CD4-positive, alpha-beta T cell (primary cell): ENCODE measurements at places on chromosomes 6 and 20. TPM values are rescaled to one million over a fixed set of nuclear protein-coding genes. Genes with fewer than 3 reads are reported as not detected.
A peak's percentile ranks its signal among the peaks of the same experiment; 100 is the strongest.

- H3K27me3 ChIP-seq: no peaks in the 10 kb centered on the region
- peaks cover 6% of the 10 kb centered on the region for H3K36me3 ChIP-seq
- H3K27ac ChIP-seq: no peak overlapping the region
- DNase-seq: no peak
- no peak overlapping the region for H3K4me3 ChIP-seq
Observed at GRCh38 chr6:125802383-125802782, 11.6 kb downstream of the NCOA7 start.

GRCh38 chr6:11392778-11393507 lies 144.6 kb upstream of the TMEM170B start:
- no peak overlapping the region for H3K4me3 ChIP-seq
- DNase-seq: no peak
- no peaks in the 10 kb centered on the region for H3K4me1 ChIP-seq
- H3K36me3 ChIP-seq: no peaks in the 10 kb centered on the region
- no peak overlapping the region for H3K27ac ChIP-seq

DNA sequence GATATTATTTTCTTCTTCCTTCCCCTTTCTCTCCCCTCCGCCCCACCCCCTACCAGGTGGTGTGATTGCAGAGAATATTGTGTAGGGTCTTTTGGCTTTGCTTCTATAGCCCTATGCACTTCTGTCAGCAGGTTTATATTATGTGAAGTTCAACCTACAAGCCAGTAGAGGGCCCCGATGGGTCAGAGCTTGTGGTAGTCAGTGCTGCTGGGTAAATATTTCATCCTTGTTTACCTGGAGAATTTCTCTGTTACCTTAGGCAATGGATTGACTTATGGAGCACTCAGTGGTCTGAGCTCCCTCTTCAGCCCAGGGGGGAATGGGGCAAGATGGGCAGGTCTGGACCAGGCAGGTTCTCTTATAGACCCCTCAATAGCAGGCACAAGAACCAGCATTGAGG lies 720.9 kb downstream of the GRIK2 start:
- H3K4me3 ChIP-seq: no peak overlapping the region
- H3K4me1 ChIP-seq: no peaks in the 10 kb centered on the region
- H3K27me3 ChIP-seq: no peaks in the 10 kb centered on the region
- no peak overlapping the region for H3K27ac ChIP-seq

- DNase-seq: no peak
- no peak overlapping the region for H3K4me3 ChIP-seq
- H3K27me3 ChIP-seq: no peaks in the 10 kb centered on the region
- H3K27ac ChIP-seq: no peak overlapping the region
- H3K4me1 ChIP-seq: peaks cover 5% of the 10 kb centered on the region
Observed at GRCh38 chr6:5439749-5440148, 178.4 kb downstream of the FARS2 start.

- DNase-seq: no peak
- peaks cover under 1% of the 10 kb centered on the region for H3K27me3 ChIP-seq
- no peaks in the 10 kb centered on the region for H3K4me1 ChIP-seq
Observed at GRCh38 chr6:52161689-52162438, 24.3 kb upstream of the IL17A start.

GRCh38 chr6:35292494-35292893 lies 5.1 kb upstream of the DEF6 start:
- no peak overlapping the region for H3K27ac ChIP-seq
- H3K36me3 ChIP-seq: peaks cover 86% of the 10 kb centered on the region
- DNase-seq: no peak
- peaks cover 15% of the 10 kb centered on the region for H3K4me1 ChIP-seq
- no peaks in the 10 kb centered on the region for H3K27me3 ChIP-seq

DNA sequence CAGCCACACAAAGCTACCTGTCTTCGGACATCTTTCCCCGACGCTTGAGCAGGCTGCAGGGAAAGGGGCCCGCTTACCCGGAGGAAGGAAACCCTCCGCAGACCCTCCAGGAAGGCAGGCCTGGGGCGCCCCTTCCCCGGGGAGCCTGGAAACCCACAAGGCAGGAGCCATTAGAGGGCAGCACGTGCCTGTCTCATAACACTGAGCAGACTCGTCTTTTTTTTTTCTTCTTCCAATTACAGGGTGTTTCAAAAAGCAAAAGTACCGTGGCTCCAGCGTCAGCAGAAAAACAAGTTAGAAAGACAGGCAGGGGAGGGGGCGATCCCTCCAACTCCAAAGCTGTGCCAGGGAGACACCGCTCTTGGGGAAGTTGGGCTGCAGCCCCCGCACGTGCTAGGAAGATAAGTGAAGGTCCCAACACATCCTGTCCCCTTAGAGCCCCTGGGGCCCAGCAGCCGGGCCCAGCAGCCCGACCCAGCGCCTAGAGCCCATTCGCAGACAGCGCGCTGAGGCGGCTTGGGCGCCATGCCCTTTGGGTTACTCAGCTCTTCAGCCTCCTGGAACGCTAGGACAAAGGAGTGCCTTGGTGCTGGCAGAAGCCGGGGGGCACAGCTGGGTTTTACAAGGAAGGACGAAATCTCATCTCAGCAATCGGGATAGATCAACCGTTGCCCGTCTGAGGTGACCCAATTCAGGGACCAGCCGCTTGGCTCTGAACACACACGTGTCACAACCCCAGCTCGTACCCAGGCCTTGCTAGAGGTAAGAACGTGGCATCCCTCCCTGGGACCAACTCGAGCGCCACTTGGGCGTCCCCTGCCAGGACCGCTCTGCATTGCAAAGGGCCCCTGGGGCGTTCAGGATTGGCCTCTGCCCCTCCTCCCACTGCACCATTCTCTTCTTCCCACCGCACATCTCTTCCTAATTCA lies 136.3 kb downstream of the LY86 start:
- no peaks in the 10 kb centered on the region for H3K27me3 ChIP-seq
- peak overlapping the region; percentile 30 for H3K4me3 ChIP-seq
- DNase-seq: peak; percentile 50
- no peak overlapping the region for H3K27ac ChIP-seq

GRCh38 chr6:54431466-54431865 lies 123.2 kb downstream of the TINAG start:
- no peak overlapping the region for H3K4me3 ChIP-seq
- no peaks in the 10 kb centered on the region for H3K36me3 ChIP-seq
- DNase-seq: no peak
- no peaks in the 10 kb centered on the region for H3K27me3 ChIP-seq
- no peak overlapping the region for H3K27ac ChIP-seq
- H3K4me1 ChIP-seq: no peaks in the 10 kb centered on the region

DNA sequence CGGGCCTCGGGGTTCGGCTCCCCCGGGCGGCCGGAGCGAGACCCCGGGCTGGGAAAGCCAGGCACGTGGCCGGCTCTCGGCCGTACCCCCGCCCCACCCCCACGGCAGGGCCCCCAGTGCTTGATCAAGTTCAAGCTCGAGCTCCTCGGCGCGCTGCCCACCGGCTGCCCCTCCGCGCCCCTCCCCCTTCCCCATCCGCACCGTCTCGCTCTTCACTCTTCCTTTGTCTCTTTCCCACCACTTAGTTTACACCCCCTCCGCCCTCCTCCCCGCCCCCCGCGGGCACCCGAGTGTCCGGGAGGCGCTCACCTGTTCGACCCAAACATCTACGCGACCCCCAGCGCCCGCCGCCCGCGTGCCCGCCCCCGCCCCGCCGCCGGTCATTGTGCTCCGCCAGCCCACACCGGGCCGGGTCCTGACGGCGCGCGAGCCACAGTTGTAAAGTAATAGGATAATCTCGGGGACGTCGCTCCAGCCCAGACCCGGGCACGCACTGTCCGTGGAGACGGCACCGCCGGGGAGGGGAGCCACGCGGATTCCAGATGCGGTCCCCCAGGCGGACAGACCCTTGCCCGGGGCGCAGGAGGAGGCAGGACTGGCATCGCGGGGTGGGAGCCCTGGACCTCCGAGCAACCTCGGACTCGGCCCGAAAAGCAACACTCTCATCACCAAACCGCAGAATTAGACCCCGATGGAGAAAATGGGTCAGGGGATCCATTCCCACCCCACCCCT lies 100.7 kb downstream of the NOL4L start:
- DNase-seq: peak; percentile 32
- H3K4me1 ChIP-seq: peaks cover 60% of the 10 kb centered on the region
- H3K4me3 ChIP-seq: peak overlapping the region; percentile 75

DNA sequence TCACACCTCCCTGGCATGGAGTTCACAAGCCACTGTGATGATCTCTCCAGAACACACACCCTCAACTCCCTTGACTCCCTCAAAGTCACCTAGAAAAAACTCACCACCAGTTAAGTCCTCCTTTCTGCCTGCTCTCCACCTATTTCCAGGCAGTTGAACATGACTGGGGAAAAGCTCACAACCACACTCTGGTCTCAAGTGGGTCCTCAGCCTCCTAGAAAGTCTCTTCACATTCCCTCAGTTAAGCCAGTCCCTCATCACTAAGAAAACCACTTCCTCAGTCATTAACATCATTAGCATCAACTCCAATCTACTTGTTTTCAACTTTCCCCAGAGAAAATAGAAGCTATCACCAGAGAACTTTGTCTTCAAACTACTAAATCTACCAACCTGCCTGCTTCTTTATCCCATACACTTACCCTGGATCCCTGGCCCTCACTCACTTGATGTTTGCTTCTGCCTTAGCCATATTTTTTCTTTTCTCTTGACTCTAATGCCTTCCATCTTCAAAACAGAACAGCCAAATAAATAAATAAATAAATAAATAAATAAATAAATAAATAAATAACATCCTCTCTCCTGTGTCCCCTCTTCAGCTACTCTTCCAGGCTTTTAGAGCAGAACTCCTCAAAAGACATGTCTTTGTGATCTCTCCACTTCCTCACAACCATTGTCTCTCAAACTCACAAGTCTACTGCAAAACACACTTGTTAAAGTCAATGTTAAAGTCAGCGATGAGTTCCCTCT lies 742.4 kb upstream of the FLRT3 start:
- no peaks in the 10 kb centered on the region for H3K36me3 ChIP-seq
- no peak for DNase-seq
- no peak overlapping the region for H3K4me3 ChIP-seq
- H3K27me3 ChIP-seq: no peaks in the 10 kb centered on the region
- H3K4me1 ChIP-seq: no peaks in the 10 kb centered on the region

- H3K27ac ChIP-seq: no peak overlapping the region
- no peak overlapping the region for H3K4me3 ChIP-seq
- no peaks in the 10 kb centered on the region for H3K4me1 ChIP-seq
- H3K27me3 ChIP-seq: no peaks in the 10 kb centered on the region
Observed at GRCh38 chr6:143110572-143110971, 49.9 kb downstream of the AIG1 start.

DNA sequence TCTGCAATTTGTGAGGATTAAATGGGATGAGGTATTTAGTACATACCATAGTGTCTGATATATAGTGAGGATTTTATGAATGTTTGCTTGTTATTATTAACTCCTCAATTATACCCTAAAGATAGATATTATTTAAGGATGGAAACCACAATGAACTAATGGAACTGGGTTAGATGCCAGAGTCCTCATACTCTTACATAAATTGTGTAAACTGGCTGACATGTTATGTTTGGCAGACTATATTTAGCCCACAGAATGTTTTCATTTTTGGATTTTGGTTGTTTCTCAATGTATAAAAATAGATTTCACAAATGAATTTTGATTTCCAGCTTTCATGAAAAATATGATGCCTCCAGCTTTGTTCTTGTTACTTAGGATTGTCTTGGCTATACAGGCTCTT lies 37.6 kb downstream of the HTR1B start:
- H3K4me3 ChIP-seq: no peak overlapping the region
- DNase-seq: no peak
- H3K4me1 ChIP-seq: no peaks in the 10 kb centered on the region
- H3K36me3 ChIP-seq: no peaks in the 10 kb centered on the region
- H3K27ac ChIP-seq: no peak overlapping the region

- H3K4me3 ChIP-seq: no peak overlapping the region
- no peaks in the 10 kb centered on the region for H3K4me1 ChIP-seq
- DNase-seq: no peak
- H3K36me3 ChIP-seq: no peaks in the 10 kb centered on the region
Observed at GRCh38 chr6:11833626-11834592, 55.3 kb upstream of the ADTRP start.

- H3K4me1 ChIP-seq: peaks cover 36% of the 10 kb centered on the region
- no peaks in the 10 kb centered on the region for H3K27me3 ChIP-seq
- H3K27ac ChIP-seq: no peak overlapping the region
- DNase-seq: no peak
- H3K4me3 ChIP-seq: no peak overlapping the region
- peaks cover 13% of the 10 kb centered on the region for H3K36me3 ChIP-seq
Observed at GRCh38 chr6:42431356-42431755, 20.4 kb downstream of the TRERF1 start.

GRCh38 chr20:25205277-25206062 lies 10.0 kb downstream of the ENTPD6 start:
- peaks cover 10% of the 10 kb centered on the region for H3K36me3 ChIP-seq
- no peaks in the 10 kb centered on the region for H3K27me3 ChIP-seq
- no peak overlapping the region for H3K4me3 ChIP-seq
- H3K27ac ChIP-seq: no peak overlapping the region

DNA sequence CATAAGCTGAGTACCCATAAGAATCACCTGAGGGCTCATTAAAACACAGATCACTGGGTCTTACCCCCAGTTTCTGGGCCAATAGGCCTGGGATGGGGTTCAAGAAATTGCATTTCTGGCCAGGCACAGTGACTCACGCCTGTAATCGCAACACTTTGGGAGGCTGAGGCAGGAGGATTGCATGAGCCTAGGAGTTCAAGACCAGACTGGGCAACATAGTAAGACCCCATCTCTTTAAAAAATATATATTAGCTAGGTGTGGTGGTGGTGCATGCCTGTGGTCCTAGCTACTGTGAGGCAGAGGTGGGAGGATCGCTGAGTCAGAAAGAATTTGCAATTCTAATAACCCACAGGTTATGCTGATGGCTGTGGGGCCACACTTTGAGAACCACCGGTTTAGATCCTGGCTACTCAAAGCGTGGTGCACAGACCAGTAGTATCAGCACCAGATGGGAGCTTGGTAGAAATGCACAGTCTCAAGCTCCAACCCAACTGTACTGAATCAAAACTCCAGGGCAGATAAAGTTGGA lies 2.0 kb downstream of the CCM2L start:
- H3K27me3 ChIP-seq: peaks cover 21% of the 10 kb centered on the region
- no peak for DNase-seq
- H3K4me3 ChIP-seq: no peak overlapping the region
- H3K4me1 ChIP-seq: no peaks in the 10 kb centered on the region

PIGU gene
- 5.5 TPM for total RNA-seq

MUC22 gene
- not detected for total RNA-seq

FKBP1C gene
- not detected for total RNA-seq

PXDC1 gene
- total RNA-seq: 0.17 TPM

NCOA3 gene
- 59.9 TPM for total RNA-seq

C20orf141 gene
- not detected for total RNA-seq

CGA gene
- total RNA-seq: not detected

ID4 gene
- not detected for total RNA-seq

GPR6 gene
- not detected for total RNA-seq

HAO1 gene
- not detected for total RNA-seq

EPB41L1 gene
- 0.25 TPM for total RNA-seq

IP6K3 gene
- not detected for total RNA-seq

TXLNB gene
- total RNA-seq: 0.19 TPM
